ENCODE measurements at places on chromosomes 1 and 21.

- DNase-seq = no peak
These were observed 23.5 kb upstream of the KCNAB2 start for GRCh38 chr1:6022193-6022592.

GRCh38 chr1:19495799-19496526 is 10.6 kb upstream of the CAPZB start:
- no peak for DNase-seq

GRCh38 chr1:8678673-8679394 is 138.6 kb downstream of the RERE start:
- no peak for DNase-seq

GRCh38 chr21:34630536-34631143 is 15.7 kb upstream of the RCAN1 start:
- DNase-seq = peak; percentile 34
